ENCODE measurements at places on chromosomes 6 and 20.

DNA sequence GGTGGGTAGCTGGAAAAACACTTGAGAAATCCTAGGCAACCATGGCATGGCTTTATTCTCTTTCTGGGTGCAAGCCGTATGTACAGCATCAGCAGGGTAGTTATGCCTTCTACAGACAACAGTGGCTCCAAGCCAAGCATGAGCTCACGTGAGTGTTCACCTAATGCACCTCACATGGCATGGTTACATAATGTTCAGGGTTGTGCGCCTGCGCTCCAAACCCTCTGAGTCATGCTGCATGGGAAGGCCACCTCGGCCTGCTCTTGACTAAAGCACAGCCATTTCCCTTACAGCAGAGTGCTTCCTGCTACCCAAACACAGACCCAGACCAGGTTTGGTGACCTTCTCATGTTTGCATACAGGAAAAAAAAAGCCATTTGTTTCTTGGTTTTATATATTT lies 96.2 kb downstream of the VIP start:
- DNase-seq = peak; percentile 51

- DNase-seq = no peak
Observed at GRCh38 chr20:58538752-58539151, 23.6 kb upstream of the APCDD1L start.

GRCh38 chr6:9985481-9985880 lies 429.4 kb downstream of the TFAP2A start:
- DNase-seq = no peak

DNA sequence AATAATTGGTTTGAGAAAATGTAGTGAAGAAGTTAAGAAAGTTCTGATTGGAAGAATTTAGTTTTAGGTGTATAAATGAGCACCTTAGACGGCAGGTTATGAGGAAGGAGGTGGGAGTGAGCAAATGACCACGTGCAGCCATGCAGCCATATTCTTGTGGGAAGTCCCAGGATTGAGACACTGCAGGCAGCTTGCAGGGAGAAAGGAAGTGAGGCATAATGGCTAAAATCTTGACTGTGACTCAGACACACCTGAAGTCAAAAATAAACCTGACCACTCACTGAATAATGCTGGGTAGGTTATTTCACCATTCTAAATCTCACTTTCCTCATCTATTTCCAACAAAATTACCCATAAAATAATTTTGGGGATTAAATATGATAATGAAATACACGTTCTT lies 16.6 kb downstream of the DSE start:
- peak; percentile 38 for DNase-seq

Data from dermis blood vessel endothelial cell (primary cell).